T-helper 1 cell (primary cell): ENCODE measurements at places on chromosomes 13 and 19.

GRCh38 chr13:106527826-106528225 is 7.6 kb downstream of the EFNB2 start:
- DNase-seq: no peak

DNA sequence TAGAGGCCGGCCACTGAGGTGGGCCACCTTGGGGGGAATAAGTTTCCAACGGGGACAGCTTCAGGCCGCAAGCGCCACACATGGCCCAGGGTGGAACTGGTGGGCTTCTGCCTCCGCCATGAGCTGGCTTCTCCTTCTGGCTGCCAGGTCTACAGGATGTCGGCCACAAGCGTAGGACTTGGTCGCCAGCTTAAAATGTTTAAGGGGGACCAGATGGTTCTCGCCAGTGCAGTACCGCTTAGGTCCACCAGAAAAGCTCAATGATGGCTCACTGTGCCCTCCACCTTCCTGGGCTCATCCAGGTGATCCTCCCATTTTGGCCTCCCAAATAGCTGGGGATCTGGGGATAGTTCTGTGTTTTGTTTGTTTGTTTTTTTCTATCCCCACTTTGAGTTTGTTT is 38.7 kb upstream of the ZNF254 start:
- DNase-seq: no peak

DNA sequence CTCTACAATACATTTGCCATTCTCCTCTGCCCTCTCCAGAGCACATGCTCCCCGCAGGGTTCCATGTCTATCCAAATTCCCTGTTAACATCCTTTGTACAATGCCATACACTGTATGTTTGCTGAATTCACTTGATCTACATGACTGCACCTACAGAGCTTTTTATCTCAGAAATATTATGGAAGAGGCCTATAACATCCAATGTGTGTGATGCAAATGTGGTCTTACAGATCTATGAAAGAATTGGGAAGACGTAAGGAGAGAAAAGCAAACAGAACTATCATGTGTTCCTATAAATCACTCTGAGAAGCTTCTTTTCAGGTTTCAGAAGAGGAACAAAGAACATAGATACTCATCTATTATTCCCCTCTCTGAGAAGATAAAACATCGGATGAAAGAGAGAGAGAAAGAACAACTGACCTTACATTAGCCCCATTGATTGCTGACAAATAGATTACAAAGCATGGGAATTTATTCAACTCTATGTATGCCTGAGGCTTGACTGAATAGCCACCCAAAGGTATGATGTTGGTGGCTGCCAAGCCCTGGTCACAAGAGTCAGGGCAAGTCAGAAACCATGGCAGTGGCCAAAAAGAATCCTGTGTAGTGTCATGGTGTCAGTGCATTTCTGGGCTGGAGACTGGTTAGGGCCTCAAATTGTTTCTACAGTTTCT is 425.2 kb downstream of the FOXO1 start:
- no peak for DNase-seq

DNA sequence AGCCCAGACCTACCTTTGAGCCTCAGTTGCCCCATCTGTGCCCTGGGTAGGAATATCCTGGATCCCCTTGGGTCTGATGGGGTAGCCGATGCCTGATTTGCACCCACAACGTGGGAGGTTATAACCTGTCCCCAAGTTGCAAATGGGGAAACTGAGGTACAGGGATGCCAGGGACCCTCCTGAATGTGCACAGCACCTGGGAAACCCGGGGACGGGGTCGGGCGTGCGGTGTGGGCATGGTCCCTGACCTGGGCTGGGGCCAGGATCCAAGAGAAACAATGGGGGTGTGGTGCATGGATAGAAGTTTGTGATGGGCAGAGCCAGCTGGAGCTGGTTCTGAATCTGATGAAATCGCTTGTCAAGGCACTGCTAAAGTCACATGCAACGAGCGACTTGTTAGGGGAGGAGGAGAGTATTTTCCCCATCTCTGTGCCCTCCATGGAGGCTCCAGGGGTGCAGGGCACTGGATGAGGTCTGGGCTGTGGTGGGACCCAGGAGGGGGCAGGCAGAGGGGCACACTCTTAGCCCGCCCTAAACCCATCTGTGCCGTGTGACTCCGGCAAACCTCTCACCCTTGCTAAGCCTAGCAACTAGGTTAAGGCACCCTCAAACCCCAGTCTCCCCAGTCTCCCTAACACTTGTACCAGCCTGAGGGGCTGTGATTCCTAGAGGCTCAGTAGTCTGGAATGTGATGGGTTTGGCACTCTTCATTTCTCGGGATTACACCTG is 749 bp downstream of the GDF15 start:
- no peak for DNase-seq

DNA sequence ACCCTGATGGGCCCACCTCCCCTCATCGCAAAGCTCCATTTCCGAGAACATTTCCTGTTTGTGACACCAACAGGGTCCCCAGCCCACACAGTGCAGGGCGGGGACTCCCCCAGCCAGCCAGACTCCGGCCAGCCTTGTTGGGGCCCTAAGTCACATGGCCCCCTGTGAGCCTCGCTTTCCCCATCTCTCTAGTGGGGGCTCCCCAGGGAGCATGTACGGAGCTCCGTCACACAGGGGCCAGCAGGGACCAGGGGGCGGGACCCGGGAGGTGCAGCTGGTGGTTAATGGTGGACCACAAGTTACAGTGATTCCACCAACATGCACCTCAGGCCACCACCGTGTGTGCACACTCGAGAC is 1.7 kb downstream of the TBXA2R start:
- no peak for DNase-seq

- no peak for DNase-seq
These were observed at the start of gene ADGRE1 for GRCh38 chr19:6887316-6887715. Gene ADGRE1 (plus strand): TSS chr19:6887579. CDS start chr19:6887609, 30 bp downstream.

DNA sequence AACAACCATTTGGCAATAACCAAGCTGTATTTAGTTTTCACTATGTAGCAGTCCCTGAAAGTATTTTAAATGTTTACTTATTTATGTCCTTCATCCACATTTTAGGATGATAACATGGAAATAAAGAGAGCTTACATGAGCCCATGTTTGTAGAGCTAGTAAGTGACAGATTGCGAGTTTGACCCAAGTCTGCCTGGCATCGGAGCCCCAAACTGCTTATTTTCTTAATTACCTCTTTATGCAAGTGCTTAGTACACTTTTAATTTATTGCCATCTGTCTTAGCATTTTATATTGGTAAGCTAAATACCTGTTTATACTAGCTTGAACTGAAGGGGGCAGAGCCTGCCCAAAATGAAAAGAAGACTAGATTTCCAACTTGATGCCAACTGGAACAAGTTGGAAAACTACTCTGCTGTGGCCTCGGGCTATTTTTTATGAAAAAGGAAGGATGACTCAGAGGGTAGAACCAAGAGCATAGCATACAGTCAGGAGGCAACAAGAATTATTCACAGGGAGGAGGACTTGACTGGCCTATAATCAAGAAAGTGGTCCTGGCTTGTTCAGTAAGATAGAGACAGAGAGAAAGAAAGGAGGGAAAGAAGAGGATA is 150.2 kb downstream of the NDFIP2 start:
- no peak for DNase-seq

GRCh38 chr13:29846475-29847256 is 3.8 kb downstream of the UBL3 start:
- DNase-seq: no peak

- no peak for DNase-seq
These were observed 94.1 kb downstream of the HSPH1 start for GRCh38 chr13:31067416-31068118.

DNA sequence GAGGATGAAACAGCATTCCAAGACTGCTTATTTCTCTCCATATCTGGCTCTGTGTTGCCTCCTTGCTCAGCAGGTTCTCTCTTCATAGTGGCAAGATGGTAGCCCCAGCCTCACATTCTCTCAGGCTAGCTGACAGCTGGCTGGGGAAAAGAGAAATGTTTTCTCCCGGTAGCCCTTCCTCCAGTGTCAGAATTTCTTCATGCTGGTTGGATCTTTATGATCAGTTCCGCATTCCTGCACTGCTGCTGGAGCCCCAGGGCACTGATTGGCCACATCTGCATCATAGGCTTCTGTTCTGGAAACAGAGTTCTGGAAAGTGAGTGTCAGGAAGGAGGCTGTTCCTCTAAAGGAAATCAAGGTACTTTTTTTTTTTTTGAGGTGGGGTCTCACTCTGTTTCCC is 24.6 kb downstream of the POP4 start:
- DNase-seq: no peak

GRCh38 chr19:14561847-14562351 is 10.0 kb downstream of the NDUFB7 start:
- DNase-seq: no peak

GRCh38 chr19:42926781-42927180 is 9.1 kb upstream of the PSG6 start:
- no peak for DNase-seq

DNA sequence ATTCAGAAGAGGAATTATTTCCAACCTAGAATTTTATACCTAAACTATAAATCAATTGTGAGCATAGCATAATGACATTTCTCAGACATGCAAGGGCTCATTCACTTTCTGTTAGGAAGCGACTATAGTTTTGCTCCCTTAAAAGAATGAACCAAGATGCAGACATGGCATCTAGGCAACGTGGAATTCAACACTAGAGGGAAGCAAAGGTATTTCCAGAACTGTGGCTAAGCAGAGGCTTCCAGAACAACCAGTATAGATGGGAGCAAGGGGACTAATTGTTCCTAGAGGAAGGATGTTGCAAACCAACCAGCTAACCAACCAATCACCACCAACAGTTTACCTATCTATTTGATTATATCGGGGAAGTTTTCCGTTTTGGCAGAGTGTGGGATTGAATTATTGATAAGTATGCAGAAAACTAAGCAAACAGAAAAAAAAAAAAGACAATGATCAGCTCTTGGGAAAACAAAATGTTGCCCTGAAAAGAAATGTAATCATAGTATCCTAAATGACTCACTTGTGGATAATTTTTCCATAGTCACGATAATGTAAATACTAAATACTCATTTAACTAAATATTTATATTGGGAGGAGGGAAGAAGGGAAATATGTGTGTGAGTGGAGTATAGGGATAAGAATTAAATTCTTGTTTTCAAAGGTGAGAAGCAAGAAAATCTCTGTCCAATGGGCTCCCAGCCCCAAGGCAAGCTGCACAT is 21.1 kb downstream of the ARL11 start:
- no peak for DNase-seq

DNA sequence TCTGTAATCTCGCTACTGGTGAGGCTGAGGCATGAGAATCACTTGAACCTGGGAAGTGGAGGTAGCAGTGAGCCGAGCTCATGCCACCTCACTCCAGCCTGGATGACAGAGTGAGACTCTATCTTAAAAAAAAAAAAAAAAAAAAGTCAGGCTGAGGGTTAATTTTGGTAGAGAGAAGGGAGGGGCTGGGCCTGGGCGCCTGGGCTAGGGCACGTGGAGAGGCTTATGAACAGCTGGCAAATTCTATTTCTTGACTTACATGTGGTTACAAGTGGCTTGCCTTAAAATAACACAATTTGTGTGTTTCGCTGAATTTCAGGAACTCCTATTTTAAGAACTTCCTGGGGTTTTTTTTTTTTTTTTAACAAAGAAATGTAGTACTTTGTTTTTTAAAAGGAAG is 47.6 kb upstream of the MAP3K10 start:
- no peak for DNase-seq

- DNase-seq: no peak
These were observed 11.7 kb downstream of the SPRY2 start for GRCh38 chr13:80329250-80329649.

- no peak for DNase-seq
These were observed 48.5 kb downstream of the NBEA start for GRCh38 chr13:34990399-34991214.

DNA sequence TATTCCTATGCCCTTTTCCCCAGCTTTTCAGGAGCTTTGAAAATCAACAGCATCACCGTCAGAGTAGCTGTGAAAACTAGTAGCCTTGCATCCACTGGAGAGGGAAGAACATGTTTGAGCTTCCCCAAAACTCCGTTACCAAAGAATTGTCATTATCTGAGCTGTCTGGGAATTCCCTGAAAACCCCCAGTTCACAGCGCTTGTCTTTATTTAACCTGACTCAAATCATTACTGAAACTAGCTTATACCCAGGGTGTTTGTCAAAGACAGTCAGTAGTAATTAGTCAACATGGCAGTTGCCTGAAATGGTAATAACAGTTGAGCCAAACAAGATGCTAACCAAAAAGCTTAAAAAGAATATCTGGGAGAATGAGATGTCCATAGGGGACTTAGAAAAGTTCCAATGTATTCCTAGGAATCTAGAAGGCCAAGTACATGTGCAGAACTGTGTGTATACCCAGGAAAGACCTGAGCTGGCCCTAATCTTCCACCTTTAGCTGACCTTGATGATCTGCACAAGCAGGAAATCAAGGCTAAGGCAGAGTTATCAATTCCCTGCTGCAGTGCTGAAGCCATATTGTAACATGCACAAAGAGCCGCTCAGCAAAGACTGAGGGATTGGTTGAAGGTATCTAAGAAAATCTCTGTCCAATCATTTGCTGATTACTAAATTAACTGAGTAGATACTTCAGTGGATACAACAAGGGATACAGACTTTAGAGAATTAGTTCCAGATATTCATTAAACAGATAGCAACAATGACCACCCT is 130.8 kb downstream of the KL start:
- DNase-seq: no peak

GRCh38 chr19:18611327-18612050 is 1.2 kb upstream of the TMEM59L start:
- no peak for DNase-seq

- DNase-seq: no peak
These were observed 11.2 kb downstream of the KDM4B start for GRCh38 chr19:4980067-4980466.

DNA sequence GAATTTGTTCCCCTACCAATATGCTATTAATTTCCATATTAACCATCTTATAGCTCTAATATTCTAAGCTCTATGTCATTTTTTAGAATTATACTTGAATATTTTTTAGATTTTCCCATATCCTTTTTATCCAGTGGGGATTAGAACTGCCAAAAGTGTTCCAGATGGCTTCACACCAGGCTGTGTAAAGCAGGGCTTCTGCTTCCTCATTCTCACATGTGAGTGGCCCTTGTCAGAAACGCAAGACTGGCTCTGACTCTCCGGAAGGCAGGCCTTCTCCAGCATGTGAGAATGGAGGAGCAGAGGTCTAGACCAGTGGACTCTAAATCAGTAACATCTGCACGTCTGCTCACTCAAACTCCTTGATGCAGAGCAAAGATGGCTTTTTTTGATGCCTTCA is 650.1 kb downstream of the FGF9 start:
- DNase-seq: no peak

- DNase-seq: no peak
These were observed 446.9 kb downstream of the COG6 start for GRCh38 chr13:40102360-40102727.

GRCh38 chr19:16470911-16471811 is 609 bp downstream of the EPS15L1 start:
- DNase-seq: peak; percentile 25

DNA sequence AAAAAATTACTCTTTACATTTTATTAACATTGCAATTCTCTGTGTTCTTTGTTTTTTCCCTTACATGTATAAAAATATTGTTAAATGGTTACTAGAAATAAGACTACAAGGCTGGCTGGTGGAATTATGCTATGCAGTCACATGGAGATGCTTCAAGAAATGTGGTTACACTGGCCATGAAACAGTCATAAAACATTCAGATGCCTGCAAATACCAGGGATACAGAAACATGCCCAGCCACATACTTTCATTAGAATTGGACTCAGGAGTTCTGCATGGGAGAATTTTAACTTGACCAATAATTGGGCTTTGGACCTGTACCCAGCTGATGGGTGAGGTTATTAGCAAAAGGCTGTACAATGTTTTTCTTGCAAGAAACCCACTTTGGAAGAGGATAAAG is 1407.7 kb upstream of the SLC10A2 start:
- no peak for DNase-seq

GRCh38 chr13:46010148-46010547 is 42.4 kb downstream of the ZC3H13 start:
- DNase-seq: no peak
